Ecto neural progenitor cell (in vitro differentiated cells): ENCODE measurements at places on chromosomes 13 and 19.

DNA sequence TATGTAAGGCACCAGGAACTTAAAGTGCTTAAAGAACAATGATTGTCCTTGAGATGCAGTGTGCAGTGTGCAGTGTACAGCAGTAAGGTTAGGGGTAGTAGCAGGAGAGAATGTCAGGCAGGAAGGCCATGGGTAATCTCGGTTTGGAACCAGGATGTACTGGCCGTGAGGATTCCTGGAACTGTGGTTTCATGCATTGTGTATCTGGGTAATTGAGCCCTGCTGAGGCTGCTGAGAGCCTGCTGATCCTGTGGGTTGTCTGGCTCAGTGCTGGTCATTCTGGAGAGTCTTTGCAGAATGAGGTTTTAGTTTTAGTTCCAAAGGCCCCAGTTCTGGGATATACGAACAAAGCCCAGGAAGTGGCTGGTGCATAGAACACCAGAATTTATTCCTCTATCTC, 71.0 kb downstream of the ZNF568 start:
- DNase-seq, result no peak

DNA sequence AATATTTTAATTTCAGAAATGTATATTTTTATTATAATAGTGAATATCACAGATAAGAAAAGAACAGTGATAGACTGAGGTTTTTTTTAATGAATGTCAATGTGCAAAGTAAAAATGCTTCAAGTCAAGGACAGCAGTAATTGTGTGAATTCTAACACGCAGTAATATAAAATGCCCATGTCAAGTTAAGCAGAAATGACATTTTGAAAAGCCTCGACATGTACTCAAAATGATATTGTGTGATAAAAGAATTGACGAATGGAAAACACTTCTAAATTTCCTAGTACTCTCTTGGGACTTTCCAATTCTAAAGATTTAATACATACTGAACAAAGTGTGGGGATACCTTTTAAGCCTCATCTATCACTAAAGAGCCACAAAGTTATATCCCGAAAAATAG, 172.6 kb downstream of the SLITRK6 start:
- no peak for DNase-seq

DNA sequence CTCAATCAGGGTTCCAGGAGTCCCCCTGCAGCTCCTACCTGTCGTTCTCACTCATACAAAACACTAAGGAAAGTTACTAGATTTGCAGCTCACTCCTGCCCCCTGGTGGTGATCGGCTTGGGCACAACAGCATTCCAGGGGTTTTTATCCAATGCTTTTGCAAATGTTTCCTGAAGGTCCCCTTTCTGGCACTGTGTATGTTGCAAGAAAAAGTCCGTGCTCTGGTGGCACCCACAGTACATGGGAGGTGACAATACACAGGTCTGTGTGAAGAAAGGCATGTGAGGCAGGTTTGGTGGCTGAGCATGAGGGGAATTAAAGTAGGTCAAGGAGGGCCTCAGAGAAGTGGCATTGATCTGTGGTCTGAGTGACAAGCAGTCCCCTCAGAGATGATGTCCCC, 8.6 kb upstream of the TYK2 start:
- peak; percentile 91 for DNase-seq

GRCh38 chr19:10654610-10655456, 687 bp downstream of the ILF3 start:
- peak; percentile 94 for DNase-seq

GRCh38 chr13:30800107-30800506, 64.8 kb downstream of the ALOX5AP start:
- no peak for DNase-seq

DNA sequence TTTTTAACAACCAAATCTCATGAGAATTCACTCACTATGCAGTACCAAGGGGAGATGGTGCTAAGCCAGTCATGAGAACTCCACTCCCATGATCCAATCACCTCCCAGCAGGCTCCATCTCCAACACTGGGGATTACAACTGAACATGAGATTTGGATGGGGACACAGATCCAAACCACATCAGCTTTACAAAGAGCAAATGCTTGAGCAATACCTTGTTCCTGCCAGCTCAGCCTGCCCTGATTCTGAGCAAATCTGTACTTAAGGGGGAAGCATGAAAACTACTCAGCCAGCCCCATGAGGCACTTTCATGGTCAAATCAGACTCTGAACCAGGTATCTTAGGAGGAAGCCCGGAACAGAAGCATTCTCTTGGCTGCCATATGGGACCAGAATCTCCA, 259.9 kb downstream of the TBC1D4 start:
- no peak for DNase-seq

GRCh38 chr13:42594481-42595252, 20.7 kb downstream of the TNFSF11 start:
- DNase-seq, result no peak

DNA sequence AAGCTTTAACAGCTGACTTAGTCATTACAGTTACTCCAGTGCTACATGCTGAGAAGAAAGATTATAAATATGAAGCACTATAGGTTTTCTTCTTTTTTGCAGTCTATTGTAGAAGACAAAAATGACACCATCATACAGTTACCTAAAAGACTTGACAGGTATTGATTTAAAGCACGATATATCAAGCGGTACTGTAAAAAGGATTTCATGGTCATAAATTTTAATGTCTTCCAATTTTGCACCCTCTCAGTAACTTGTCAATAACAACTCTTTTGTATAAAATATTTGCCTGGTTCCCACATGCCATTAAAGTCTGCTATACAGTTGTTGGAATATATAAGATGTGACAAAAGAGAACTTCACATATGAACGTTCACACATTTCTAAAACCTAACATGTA, 102.8 kb downstream of the ZIC5 start:
- DNase-seq, result no peak

DNA sequence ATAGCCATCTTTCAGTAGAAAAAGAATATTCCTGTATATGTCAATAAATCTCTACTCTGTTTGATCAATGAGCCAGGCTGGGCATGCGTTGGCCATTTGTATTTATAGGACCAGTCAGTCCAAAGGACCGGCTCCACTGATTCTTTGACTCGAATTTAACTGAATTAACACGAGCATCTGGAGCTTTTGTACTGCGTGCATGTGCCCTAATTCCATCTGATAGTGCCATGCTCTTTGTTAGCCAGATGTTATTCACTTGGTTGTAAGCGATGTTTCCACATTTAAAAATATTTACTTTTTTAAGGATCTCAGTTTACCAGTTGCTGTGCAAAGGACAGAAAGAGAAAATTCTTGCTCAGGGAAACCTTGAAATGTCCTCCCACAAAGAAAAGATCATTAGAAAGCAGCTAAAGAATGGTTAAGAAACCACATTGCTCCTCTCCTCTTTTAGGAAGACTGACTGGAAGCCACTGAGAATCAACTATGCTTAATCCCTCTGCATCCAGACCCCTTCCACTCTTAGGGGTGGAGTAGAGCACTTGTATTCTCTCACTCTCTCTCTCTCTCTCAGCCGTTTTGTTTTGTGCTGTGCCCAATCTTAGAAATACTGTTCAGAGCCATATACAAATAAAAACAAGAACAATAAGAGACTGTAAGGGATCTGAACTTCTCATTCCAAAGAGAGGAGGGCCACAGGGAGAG, 165.8 kb downstream of the DCLK1 start:
- no peak for DNase-seq

DNA sequence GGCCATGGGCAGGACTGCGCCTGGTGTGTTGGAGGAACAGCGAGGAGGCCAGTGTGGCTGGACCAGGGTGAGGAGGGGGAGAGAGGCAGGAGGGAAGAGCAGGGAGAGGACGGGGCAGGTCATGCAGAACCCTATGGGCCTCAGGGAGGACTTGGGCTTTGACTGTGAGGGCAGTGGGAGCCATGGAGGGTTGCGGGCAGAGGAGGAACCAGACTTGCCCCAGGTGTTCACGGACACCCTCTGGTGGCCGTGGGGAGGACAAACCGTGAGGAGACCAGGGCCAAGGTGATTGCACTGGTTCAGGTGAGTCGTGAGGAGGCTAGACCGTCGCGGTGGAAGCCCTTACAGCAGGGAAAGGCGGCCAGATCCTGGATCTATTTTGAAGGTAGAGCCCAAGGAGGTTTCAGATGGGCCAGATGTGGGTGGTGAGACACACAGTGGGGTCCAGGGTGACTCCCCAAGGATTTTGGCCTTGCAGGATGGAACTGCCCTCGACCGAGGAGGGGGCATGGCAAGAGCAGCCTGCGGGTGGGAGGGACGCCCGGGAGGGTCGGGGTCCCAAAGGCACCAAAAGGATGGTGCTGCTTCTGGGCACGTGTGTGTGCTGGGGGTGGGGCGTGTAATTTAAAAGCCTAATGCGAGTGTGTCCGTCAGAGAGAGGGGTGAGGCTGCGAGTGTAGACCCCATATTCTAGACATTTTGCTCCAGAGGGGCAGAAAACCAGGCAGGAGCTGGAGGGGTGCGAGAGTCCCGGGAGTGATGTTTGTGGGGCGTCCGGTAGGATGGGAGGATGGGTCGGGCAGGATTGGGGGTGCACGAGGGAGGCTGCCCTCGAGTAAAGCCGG, 2.7 kb upstream of the REXO1 start:
- no peak for DNase-seq

DNA sequence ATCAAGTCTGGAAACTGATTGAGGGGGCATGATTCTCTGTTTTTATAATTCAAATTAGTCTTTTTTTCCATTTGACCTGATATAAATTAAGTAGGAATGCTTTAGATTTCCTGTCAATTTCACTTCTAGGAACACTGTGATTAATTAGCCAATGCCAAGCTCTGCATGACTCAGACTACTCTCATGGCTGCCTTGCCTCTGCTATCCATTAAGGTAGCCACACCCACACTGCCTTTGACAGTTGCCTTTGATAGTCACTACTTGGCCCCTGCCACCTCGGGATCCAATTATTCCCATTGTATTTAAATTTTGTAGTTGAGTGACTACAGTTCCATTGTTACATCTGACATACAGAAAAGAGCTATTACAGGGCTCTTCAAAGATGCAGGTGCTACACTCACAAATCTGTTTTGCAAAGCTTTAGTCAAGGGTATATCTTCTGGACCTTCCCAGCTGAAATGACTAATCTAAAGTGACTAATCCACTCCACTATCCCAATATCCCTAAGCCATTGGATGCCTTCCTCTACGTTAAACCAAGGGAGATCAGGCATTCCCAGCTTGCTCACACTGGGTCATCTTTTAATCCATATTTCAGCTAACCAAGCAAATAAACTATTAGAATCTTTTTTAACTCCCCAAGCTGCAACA, 1193.1 kb upstream of the MIR17HG start:
- no peak for DNase-seq

- no peak for DNase-seq
Measured at GRCh38 chr13:57045826-57046546, 94.7 kb upstream of the PRR20A start.
